ENCODE measurements at places on chromosomes 16 and 17.

GRCh38 chr17:82418001-82418986 lies at the start of the genes HEXD and OGFOD3:
TSS of gene HEXD (plus strand) at chr17:82418347. CDS start at chr17:82419800, 1,453 bp downstream.
TSS of gene OGFOD3 (minus strand) at chr17:82418586. CDS start at chr17:82418485, 101 bp downstream.
- peak; percentile 77 for DNase-seq

- no peak for DNase-seq
Measured at GRCh38 chr16:29883987-29884386, 15.4 kb downstream of the SEZ6L2 start.

DNA sequence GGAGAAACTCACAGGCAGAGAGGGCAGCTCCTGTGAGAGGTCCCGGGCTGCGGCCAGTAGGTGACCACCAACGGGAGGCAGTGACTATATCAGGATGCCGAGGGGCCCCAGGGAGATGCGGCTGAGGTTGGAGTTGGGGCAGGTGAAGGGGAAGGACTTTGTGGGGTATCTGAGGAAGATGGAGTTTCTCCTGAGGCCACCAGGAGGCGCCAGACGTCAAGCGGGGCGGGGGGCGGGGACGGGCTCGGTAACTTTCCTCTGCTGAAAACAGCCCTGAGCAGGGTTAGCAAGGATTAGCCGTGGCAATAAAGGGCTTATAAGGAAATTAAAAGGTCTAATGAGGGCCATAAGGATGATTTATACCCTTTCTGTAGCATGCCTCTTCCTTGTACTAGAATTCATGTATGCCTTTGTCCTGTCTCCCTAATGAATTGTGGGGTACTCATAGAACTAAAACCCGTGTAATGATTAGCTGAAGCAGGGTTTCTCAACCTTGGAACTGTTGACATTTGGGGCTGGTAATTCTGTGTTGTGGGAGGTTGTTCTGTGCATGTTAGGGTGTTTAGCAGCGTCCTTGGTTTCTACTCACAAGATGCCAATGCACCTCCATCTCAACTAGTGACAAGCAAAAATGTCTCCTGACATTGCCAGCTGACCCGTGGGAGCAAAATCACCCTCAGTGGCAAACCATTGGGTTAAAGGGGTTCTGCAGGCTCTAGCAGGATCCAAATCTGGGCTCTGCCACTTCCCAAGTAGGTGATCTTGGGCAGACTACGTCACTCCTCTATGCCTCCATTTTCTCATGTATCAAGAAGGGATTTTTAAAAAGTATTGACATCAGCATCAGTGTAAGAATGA lies 74.8 kb upstream of the GRIN2A start:
- DNase-seq: no peak

DNA sequence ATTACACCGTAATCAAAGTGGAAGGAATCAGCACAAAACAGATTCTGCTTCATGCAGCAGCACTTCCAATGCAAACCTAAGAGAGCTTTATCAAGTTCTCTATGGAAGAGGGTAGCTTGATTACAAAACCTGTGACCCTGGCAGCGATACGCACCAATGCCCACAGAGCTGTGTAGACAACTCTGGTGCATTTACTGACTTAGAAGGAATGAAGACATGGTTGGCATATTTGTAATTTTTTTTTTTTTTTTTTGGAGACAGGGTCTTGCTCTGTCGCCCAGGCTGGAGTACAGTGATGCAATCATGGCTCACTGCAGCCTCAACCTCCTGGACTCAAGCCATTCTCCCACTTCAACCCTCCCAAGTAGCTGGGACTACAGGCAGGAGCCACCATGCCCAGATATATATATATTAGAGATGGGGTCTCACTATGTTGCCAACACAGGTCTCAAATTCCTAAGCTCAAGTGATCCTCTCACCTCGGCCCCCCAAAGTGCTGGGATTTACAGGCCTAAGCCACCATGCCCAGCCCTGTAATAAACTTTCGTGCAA lies 49.4 kb downstream of the XPO6 start:
- no peak for DNase-seq

- no peak for DNase-seq
Measured at GRCh38 chr16:49378238-49378637, 4.6 kb downstream of the C16orf78 start.

DNA sequence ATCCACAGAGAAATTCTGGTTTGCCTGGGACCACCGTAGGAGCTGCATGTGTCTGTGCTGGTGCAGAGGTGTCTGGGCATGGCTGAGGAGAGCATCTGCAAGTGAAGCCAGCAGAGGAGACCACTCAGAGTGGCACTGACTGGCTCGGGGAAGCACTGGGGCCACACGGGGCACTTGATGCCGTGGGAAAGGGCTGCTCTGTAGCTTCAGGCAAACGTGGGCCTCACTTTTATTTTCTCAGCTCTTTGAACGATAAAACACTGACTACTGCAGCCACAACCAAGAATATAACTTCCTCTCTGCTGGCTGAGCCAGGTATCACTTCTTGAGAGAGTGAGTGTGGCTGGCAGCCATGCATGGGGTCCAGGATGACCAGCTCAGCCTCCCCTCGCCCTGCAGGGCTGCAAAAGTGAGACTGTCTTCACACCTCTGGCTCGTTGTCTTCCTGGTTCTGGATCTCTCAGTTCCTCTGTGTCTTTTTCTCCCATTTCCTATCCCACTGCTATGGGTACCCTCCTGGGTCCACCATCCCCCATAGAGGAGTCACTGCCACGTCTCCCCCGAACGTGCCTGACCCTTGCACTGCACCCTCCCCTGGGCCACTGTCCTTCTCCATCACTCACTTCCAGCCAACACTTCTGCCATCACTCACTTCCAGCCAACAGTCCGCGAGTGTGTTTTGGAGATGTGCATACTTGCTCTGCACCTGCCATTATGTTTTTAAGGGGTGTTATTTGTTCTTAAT lies 201.4 kb upstream of the CHMP6 start:
- DNase-seq: no peak

- DNase-seq: no peak
Measured at GRCh38 chr17:50805486-50805885, 29.9 kb upstream of the WFIKKN2 start.

DNA sequence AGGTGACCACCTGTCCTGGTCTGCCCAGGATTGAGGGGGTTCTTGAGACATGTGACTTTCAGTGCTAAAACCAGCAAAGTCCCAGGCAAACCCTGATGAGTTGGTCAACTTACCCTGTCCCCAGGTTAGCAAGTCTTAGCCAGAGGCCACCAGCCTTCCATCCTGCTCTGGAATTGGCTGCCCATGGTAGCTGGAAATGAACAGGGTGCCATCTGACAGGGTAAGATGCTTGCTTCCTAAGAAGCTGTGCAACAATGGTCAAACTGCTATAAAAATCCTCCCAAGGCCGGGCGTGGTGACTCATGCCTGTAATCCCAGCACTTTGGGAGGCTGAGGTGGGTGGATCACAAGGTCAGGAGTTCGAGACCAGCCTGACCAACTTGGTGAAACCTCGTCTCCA lies 22.8 kb upstream of the MTMR4 start:
- no peak for DNase-seq

Measured in T-helper 22 cell (primary cell).